ENCODE measurements at places on chromosomes 3 and 15.

- no peak for DNase-seq
Measured at GRCh38 chr3:48187579-48188265, 495 bp downstream of the CDC25A start.

- peak; percentile 83 for DNase-seq
Measured at GRCh38 chr3:160697637-160698380, 20.8 kb downstream of the ARL14 start.

GRCh38 chr15:69393831-69394491, 20.2 kb upstream of the KIF23 start:
- no peak for DNase-seq

GRCh38 chr3:17491601-17492000, 250.8 kb downstream of the TBC1D5 start:
- peak; percentile 64 for DNase-seq

GRCh38 chr15:27458345-27459084, 487.5 kb downstream of the GABRG3 start:
- DNase-seq, result no peak

DNA sequence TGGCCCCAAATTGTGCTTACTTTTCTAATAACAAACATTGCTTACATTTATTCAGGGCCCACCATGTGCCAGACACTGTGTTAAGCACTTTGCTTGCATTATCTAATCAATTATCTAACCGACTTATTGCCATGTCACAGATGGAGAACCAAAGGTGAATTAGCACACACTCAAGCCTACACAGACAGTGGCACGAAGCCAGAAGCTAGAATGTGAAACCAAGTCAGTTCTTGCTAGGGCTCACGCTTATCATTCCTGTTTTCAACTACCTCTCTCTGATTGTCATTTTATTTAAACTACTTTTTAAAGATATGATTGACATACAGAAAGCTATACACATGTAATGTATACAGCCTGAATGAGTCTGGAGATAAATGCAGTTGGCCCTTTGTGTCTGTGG, 215.7 kb upstream of the CFAP20DC start:
- no peak for DNase-seq

DNA sequence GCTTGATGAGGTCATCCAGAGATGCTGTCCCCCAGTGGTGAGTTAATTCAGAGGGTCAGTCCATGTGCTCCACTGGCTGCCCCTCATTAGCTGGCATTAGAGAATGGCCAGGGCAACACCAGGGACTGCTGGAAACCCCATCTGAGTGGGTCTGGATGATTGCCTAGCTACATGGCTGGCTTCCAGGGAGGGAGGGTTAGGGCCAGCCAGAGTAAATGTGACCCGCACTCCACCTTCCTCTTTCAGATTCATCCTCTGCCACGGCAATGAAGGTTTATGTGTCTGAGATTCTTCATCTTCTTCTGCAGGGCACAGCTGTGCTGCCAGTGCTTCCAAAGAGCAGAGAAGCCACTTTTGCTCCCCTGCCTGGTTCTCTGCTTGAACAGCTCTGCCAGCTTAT, 391.9 kb downstream of the OCA2 start:
- DNase-seq, result no peak

- no peak for DNase-seq
Measured at GRCh38 chr3:186303965-186304364, 58.1 kb downstream of the DGKG start.

DNA sequence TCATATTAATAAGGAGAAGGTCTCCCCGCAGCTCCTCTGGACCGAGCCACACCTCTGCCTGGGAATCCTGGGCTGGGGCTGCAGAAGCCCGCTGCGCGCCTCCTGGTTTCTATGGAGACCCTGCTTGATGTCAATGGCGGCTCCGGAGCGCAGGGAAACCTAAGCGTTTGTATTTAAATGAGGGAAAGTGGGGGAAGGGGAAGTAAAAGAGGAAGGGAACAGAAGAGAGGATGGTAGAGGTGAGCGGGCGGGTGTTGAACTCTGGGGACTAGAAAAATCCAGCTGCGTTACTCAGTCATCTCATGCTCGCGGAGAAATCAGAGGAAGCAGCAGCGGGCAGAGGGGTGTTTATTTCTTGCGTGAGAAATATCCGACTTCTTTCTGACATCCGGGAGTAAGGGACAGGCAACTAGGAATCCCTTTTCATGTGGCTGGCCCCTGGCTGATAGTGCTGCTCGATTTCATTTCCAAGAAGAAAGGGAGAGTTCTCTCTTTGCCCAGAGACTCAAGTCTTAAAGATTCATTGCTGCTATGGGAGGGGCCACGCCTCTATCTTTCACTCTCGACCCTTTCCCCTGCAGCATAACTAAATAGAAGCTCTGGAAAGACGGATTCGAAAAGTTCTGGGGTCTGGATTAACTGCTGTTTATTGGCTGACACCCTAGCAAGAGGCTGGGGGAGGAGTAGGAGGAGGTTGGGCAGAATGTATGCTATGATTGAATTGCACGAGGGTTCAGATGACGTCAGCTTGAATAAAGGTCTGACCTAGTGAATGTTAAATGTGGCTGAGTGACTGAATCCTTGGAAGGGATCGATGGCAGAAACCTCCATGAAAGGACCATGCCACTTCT, 110.5 kb upstream of the GAP43 start:
- DNase-seq, result peak; percentile 62

DNA sequence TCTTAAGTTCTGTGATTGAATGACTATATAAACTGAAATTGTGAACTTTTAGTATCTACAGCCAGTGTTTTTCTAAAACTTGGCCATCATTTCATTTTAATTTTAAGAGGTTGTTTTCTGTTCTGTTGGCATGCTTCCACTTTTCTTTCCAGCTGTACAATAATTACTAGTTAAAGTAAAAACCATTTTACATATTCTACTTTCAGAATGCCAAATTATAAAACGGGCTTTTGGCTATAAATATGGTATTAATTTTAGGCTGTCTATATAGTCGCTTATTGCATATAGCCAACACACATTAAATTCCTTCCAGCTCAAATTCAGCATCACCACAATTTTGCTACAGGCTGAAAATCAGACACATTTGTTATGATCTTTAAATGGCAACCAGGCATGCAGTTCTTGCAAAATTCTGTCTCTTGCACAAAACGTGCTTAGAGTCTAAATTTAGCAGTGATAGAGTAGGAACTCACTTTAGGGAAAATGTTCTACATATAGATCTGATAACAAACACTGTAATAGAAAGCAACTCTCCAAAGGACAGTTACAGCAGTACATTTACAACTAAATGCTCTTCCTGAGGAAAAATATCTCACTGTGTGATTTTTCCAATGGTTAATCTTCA, 81.1 kb downstream of the BTD start:
- DNase-seq, result peak; percentile 60

- DNase-seq, result peak; percentile 51
Measured at GRCh38 chr3:154243353-154243752, 80.9 kb downstream of the DHX36 start.

DNA sequence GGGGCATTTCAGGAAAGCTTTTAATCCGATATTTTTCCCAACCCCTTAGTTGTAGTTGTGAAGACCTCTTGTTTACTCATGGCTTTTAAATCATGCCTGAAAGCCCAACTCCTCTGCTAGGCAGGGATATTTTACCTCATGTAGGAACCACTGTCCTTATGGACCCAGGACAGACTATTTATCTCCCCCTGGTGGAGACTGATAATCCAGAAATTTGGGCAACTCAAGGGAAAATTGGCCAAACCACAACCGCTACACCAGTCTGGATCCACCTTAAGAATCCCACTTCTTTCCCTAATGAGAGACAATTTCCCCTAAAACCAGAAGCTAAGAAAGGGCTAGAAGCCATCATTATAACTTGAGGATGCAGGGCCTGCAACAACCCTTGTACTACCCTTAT, 248.1 kb upstream of the STAC start:
- no peak for DNase-seq

DNA sequence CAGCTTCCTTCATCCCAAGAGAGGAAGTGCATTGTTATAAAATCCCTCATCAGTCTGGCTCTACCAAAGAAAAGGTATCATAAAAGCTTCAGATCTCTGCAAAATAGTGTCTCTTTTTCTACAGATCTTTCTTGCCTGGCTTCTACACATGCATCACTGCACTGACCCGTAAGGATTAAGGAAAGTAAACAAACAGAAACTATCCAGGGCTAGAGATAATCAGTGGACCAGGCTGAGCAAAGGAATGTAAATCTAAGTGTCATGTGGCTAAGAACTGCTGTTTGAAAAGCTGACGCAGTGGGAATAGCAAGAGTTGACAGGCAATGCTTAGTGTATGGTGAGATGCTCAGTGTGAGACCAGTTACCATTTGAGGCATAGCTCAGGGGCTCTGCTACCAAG, 339.7 kb downstream of the IL5RA start:
- DNase-seq, result no peak

GRCh38 chr3:129936757-129937156, 37.8 kb upstream of the TRH start:
- DNase-seq, result peak; percentile 56

GRCh38 chr3:172148702-172149565, 109.6 kb downstream of the FNDC3B start:
- DNase-seq, result no peak

DNA sequence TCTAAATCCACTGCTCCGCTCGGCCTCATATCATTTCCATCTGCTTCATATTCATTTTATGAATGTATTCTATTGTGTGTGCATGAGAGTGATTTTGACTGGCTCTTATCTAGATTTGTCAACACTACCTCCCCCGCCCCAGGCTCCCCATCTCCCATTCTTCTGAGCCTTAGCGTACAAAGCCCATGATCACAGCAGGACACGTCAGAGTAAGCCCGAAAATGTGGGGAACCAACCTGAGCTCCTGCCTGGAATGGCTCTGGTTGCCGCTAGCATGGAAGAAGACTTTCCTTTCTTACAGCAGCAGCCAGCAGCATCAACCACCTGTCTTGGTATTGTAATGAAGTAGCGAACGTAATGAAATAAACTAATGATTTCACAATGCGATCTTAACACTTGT, 61.4 kb downstream of the GABRB3 start:
- no peak for DNase-seq

DNA sequence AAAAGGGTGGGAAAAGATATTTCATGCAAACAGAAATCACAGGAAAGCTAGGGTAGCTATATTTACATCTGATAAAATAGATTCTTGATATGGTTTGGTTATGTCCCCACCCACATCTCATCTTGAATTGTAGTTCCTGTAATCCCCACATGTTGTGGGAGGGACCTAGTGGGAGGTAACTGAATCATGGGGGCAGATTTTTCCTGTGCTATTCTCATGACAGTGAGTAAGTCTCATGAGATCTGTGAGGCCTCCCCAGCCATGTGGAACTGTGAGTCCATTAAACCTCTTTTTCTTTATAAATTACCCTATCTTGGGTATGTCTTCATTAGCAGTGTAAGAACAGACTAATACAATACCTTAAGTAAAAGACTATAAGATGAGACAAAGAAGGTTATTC, 558.1 kb downstream of the RSL24D1 start:
- DNase-seq, result no peak

GRCh38 chr3:123282461-123282860, 80.7 kb downstream of the SEC22A start:
- DNase-seq, result no peak

GRCh38 chr3:3366386-3366785, 186.9 kb upstream of the CRBN start:
- DNase-seq, result no peak

GRCh38 chr15:55652909-55653495, 64.9 kb upstream of the PYGO1 start:
- no peak for DNase-seq

GRCh38 chr15:96544162-96544756, 213.8 kb downstream of the NR2F2 start:
- DNase-seq, result no peak

GRCh38 chr3:143306407-143306806, 186.8 kb downstream of the CHST2 start:
- no peak for DNase-seq

GRCh38 chr15:85766001-85766831, 28.5 kb downstream of the KLHL25 start:
- DNase-seq, result no peak

DNA sequence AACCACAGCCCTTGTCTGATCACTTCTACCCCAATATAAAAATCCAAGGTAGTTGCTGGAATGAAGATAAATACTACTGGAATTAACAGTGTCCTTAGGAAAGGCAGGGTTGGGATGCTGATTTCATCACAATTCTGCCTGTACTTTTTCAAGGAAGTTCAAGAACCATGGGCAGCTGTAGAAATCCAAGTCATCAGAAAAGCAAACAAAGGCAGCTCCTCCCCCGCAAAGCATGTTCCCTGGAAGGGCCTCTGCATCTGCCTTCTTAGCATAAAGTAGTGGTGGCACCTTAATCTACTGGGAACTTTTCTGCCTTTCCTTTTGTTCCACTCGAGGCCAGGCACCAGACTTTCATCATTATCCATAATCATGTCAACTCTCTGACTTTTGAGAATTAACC, 54.4 kb downstream of the ERC2 start:
- DNase-seq, result no peak

DNA sequence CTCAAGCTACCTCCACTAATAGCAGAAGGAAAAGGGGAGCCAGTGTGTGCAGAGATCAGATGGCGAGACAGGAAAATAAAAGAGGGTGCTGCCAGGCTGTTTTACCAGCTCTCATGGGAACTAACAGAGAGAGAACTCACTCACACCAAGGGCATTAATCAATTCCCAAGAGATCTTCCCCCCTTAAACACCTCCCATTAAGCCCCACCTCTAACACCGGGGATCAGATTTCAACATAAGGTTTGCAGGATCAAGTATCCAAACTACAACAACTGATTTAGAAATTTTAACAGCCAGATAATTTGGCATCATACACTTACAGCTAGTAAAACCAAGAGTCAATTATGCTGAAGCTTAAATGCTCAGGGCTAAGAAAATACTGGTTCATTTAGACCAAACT, 18.9 kb downstream of the CD200 start:
- DNase-seq, result no peak

- no peak for DNase-seq
Measured at GRCh38 chr3:70506775-70507174, 194.3 kb upstream of the MDFIC2 start.

- peak; percentile 75 for DNase-seq
Measured at GRCh38 chr15:93072411-93073394, 16.3 kb downstream of the RGMA start.

GRCh38 chr15:48479751-48480150, 148.5 kb downstream of the DUT start:
- no peak for DNase-seq

DNA sequence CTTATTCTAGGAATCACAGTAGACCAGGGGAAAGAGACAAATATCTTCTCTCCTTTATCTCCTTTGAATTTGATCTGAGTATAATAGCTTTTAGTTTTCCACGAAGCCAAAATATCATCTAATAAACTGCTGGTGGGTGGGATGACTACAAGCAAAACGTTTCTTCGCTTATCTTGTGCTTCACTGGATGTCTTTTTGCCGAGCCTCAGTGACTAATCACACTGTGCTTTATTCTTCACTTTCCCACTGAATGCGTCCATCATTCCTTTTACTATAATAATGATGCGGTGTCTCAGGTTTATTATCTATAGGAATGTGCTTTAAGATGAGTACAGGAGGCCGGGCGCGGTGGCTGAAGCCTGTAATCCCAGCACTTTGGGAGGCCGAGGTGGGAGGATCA, 32.5 kb downstream of the CEP152 start:
- no peak for DNase-seq

GRCh38 chr3:135788146-135788545, 177.4 kb upstream of the PPP2R3A start:
- DNase-seq, result no peak

- peak; percentile 46 for DNase-seq
Measured at GRCh38 chr3:127831723-127832172, 9.4 kb upstream of the MGLL start.
